ENCODE measurements at places on chromosomes 5 and 9.

GRCh38 chr5:68315679-68316271 is 100.2 kb downstream of the PIK3R1 start:
- DNase-seq, result no peak

DNA sequence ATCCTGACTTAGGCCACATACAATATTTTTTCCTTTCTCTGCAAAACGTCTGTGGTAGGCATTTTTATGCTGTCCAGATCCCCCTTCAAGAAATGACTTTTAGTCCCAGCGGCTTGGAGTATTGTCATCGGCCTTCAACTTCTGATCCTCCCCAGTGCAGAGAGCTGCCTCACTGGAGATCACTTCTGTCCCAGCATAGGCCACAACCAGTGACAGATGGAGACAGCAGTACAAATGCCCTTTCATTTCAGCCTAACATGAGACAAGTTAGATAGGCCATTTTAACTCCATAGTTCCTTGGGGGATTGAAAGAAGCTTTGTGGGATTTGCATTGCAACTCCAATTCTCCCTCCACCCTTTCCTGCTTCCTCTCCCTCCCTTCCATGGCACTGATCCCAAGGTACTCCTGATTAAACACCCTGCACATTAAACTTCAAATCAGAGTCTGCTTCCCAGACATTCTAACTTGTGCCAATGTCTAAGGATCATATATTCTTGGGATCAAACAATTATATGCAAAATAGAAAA is 3.2 kb upstream of the MAMDC2 start:
- no peak for DNase-seq

DNA sequence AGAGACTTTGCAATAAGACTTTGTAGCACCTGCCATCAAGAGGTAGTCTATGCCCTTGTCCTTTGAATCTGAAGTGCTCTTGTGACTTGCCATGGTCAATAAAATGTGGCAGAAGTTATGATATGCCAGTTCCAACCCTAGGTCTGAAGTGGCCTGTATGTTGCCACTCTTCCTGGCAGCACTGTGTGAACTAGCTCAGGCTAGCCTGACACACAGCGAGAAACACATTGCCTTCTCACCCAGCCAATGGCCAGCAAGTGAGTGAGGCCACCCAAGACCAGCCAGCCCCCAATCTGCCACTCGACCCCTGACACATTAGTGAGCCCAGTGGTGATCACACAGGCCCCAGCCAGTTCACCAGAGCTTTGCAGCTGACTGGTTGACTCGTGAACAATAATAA is 52.7 kb upstream of the OSMR start:
- DNase-seq, result no peak

DNA sequence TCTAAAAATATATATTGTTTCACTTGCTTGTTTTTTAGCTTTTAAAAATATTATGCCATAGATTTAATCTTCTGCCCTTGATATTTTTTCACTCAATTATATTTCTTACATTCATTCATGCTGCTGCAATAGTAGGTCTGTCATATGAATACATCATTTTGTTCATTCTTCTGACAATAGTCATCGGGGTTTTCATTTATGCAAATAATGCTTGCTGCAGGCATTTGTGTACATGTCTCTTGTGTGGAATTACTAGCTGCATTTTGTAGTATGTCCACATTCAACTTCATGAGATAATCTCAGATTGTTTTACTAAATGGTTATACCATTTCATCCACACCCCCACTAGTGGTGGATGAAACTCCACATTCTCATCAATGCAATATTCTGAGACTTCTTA is 5.3 kb upstream of the PLPP1 start:
- DNase-seq, result no peak

DNA sequence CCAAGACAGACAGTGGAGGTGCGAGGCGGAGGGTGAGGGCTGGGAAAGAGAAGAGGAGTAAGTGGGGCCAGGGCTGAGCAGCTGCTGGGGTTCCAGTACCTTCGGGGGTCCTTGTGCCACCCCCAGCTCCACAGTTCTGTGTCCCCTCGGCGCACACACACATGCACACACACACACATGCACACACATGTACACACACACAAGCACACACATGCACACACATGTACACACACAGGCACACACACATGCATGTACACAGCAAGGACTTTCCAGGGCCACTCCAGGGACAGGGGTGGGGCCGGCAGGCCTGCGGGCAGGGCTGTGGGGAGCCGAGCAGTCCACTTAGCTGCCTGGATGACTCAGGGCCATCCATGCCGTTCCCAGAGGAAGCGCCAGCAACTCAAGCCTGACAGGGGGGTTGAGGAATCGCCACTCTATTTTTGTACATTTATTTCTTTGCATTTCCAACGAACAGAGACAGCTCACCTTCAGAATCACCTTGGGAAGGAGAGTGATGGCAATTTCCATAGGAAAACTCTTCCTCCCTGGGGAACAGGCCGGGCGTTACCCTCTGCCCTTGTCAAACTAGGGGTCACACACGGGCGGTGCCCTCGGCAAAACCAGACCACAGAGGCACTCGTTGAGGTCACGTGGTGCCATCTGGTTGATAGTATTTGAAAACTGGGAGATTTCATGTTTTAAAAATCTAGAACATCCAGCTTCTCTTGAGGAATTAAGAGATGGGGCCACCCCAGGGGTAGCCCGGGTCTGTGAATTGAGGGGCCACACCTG is 135.7 kb downstream of the ADAMTS2 start:
- DNase-seq, result no peak

DNA sequence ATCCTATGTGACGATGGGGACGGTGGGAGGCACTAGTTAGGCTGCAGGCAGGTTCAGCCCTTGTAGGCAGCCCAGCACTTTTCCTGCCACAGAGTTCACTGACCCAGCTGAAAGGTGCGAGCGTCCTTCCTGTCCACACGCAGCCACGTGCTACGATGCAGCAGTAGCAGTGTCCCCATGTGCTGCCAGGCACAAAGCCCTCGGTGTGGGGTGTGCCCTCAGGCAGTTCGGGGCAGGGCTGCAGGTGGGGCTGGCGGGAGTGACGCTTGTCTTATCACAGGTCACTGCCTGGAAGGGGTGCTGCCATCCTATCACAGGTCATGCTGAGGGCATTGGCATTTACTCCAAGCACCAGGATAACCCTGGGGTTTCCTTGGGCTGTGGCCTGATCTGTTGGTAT is 46.8 kb upstream of the CLPTM1L start:
- DNase-seq, result no peak

GRCh38 chr9:85228111-85228855 is 513.5 kb downstream of the AGTPBP1 start:
- no peak for DNase-seq

- no peak for DNase-seq
These were observed 32.8 kb upstream of the SPRY4 start for GRCh38 chr5:142357469-142358090.

DNA sequence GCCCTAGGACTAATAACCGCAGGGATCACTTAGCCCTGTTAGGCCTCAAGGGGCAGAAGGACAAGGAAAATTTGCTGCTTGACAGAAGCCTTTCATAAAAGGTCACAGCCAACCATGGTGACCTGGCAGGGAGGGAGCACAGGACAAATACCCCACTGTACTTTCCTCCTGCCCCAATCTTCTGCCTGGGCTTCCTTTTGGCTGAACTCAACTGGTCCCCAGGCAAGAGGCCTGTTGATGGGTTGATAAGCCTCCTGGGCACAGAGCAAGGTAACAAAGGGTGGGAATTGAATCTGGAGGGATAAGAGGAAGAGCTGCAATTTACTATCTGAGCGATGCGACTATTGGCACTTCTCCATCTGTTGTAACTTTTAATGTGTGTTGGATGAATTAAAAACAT is 392.9 kb downstream of the RASEF start:
- no peak for DNase-seq

DNA sequence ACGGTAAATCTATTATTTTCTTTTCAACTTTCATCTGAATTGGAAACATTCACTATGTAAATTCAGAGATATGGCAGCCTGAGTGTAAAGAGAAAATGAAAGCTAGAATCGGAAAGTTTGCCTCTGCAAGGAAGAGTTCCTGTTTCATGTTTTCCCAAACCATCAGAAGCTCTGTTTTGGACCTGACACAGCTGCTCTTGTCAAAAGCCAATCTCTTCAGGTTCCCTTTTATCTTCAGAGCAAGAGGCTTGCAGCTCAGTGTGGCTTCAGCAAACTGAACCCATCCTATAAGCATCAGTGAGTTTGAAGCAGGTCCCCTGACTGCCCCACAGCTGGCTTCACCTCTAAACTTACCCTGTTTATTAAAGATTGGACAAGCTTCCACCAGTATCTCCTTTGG is 1099.7 kb downstream of the DTWD2 start:
- DNase-seq, result peak; percentile 9

DNA sequence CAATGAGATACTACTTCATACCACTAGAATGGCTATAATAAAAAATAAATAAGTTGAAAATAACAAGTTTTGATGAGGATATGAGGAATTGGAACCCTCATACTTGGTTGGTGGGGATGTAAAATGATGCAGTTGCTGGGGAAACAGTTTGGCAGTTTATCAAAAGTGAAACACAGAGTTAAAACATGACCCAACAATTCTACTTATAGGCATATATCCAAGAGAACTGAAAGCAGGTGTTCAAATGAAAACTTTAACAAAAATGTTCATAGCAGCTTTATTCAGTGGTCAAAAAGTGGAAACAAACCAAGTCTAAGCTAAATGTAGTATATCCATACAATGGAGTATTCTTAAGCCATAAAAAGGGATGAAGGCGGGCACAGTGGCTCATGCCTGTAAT is 13.1 kb upstream of the LHFPL2 start:
- no peak for DNase-seq

DNA sequence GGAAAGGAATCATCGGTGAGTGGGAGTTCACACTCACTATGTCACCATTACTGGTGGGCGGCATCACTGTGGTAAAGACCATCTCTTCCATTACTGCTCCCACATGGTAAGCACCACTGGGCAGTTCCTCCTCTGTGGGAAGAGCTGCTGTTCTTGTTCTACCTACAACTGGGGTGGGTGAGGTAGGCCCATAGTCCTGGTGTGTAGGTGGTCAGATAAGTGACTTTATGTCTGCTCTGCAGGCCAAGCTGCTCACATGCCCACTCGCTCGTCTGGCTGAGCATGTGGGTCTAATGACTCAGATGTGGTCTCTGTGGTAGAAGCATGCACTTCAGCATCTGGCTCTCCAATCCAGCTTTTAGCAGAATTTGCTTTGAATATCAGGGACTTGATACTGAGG is 82.9 kb downstream of the TMEM215 start:
- no peak for DNase-seq

DNA sequence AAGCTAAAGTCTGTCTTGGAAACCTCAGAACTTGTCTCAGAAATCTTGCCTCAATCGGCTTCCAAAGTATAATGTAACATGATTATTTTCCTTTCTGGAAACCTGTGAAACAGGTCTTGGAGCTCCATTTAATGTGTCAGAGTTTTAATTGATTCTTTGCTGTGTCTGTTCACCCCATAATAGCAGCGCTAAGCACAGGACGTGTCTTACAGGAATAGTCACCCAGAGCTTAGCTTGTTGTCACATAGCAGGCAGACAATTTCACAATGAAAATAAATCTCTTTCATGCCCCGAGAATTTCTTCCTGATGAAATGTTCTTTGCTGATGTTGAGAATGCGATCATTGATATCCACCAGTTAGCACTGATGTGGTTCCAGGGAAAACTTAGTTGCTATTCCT is 40.2 kb upstream of the PTPN3 start:
- DNase-seq, result no peak

- DNase-seq, result no peak
These were observed 7.9 kb upstream of the CNTRL start for GRCh38 chr9:121066850-121067249.

- no peak for DNase-seq
These were observed 747.6 kb upstream of the EDIL3 start for GRCh38 chr5:85132269-85132668.

DNA sequence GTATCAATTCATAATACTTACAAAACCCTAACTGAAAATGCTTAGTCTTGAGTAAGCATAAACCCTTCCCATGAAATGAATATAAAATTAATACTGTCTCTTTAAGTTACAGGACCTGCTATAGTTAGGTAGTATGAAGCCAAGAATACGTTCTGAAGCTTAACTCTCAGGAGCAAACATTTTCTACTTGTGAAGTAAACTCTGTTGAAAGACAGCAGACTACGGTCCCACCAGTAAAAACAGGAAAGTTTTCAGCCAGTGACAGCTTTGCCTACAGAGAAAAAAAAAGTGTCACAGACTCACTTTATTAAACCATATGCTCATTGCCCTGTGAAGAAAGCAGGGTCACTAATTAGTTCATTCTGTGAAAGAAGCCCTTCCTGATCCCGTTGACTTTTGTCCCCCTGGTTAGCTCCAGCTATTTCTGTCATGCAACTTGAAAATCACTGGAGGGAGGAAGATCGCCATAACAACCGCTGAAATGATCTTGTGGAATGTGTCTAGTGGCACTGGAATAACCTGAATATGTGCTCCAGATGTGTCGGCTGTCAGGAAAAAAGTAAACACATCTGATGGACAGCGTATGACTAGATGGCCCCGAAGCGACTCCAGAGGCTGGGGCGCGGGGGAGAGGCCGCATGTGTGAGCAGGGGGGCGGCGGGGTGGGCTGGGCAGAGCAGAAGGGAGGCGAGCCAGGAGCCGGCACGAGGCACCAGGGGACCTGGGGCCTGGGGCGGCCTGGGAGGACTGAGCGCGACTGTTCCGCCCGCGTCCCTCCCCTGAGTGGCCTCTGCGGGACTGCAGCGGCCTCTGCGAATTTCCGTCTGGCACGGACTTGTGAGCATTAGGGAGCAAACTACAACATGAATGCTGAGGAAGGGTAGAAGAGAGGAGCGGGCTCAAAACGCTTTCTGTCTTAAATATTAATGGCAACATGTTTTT is 41.9 kb downstream of the BNC2 start:
- no peak for DNase-seq

GRCh38 chr5:113017881-113018635 is 41.5 kb downstream of the DCP2 start:
- no peak for DNase-seq

DNA sequence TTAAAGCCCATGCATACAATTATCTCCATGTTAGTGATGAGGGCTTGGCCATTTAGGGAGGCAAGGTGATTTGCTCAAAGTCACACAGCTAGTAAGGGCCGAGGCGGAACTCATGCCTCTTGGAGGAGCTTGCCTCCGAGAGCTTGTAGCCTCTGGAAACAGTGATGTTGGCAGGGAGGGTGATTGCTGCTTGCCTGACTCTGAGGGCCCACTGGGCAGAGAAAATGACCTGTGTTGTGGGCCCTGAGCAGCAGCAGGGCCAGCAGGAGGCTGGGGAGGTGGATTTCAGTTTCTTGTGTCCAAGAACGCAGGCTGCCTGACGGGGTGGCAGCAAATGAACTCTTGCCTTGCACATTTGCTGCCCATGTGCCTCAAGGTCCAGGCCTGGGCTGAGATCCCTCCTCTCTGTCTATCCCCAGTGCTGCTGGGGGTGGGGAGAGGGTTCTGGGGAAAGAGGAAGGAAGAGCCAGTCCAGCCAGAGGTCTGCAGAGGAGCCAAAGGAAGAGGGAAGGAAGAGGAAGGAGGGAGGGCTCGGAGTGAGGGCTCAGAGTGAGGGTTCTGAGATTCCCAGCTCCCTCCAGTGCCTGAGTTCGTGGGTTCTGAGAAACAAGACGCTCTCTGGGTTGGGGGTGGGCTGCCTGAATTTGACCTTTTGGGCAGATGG is 16.2 kb upstream of the PTGS1 start:
- peak; percentile 36 for DNase-seq
